NCI-H1417 treated with DMSO at 0.1 percent for 48 hours (cell line): ENCODE measurements at places on chromosomes 5 and 9.

GRCh38 chr5:97476852-97477534, 293.9 kb upstream of the RIOK2 start:
- DNase-seq: no peak

DNA sequence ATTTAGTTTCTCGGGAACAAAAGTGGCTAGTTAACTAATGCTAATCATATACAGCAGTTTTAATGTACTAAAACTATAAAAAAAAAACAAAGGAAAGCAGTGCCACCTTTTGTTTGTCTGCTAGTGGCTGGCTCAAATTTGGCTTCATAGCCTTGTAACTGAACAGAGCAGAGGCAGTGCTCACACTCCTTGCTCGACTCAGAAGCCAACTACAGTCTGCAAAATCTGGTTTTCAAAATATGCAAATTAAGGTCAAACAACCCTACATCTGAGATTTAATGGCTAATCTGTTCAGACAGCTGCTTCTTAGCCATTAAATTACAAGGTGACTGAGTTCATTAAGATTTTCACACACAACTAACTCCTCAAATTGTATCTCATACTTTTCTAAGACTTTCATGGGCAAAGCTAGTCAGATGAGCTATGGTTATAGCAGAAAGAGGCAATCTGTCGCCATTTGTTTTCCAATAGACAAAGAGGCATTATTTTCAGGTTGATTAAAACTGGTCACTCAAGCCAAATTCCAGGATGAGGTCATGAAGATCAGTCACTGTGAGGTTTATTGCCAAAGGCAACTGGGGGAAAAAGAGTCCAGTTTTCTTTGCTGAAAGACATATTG, 56.8 kb upstream of the EPB41L4A start:
- no peak for DNase-seq

DNA sequence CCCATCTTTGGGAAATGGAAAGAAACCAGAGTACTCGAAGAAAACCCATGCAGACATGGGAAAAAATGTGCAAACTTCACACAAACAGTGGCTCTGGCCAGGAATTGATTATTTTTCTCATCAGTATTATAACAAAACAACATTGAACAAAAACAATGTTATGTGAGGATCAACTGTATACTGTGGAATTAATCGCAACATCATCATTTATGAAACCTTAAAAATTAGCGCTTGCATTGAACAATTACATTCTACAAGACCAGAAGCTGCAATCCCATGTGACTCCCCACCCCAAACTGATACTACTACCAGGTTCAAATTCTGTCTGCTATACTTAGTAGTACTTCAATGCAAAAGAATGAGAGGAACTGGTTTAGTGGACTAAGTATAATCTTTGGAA, 390.7 kb upstream of the PIK3R1 start:
- DNase-seq: no peak

- no peak for DNase-seq
Measured at GRCh38 chr9:32248189-32248712, 136.2 kb upstream of the ACO1 start.

- DNase-seq: no peak
Measured at GRCh38 chr5:10111571-10111970, 138.1 kb downstream of the ATPSCKMT start.

DNA sequence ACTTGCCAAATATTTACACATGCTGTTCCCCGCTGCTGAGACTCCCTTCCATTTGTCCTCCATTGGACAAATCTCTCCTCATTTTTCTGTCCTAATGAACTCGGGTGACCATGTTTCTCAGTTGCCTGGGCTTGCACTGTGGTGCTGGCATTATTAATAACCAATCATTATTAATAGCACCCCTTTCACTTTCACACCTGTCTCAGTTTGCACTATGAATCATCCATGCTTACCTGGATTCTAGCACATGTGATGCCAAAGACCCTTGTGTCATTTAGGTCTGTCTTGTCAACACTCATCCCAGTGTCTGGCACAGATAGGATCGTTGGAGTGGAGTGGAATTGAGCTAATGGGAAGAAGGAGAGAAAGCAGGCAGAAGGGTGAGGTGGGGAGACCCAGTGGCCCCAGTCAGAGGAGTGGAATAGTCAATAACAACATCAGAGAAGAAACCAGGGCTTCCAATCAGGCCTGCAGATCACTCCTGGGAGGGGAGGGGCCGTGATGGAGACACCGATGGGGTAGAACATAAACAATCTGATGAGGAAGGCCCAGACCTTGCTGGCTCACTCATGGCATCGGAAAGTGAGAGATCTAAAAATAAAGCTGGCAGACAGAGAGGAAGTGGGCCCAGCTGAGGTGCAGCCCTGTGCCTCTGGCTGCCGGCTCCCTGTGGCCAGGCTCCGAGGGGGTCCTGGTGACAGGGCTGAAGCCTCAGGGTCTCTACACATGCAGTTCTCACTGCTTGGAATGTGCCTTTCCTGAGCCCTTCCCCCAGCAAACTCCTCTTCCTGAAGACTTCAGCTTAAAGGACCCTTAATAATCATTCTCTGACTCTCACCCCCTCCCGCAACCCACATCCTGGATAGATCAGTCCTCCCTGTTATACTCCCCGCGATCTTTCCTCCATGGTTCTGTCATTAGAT, 33.5 kb upstream of the CRB2 start:
- no peak for DNase-seq

DNA sequence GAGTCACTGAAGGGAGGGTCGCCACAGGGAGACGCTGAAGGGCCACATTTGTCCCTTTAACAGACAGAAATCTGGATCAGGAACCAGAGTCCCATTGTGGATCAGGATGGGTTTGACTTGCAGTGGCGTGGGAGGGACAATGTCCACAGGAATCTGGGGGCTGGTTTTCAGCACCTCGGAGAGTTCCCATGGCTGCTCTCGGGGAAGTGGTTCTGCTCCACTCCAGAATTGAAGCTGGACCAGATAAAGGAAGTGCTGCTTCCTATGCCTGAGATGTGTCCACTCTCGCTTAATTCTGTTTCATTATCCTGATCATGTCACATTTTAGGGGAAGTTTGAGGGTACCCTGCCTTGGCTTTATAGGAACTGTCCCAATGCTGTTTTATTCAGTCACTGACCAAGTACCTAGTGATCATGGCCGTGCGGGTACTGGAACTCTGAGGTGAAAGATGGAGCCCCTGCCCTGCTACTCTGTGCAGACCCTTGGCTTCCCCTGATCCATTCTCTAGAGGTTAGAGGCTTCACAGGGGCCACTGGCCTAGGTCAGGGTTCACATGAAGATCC, 28.7 kb downstream of the ENHO start:
- no peak for DNase-seq

- no peak for DNase-seq
Measured at GRCh38 chr9:136596630-136597031, 50.8 kb upstream of the NOTCH1 start.
